ENCODE measurements at places on chromosomes 4 and X. TPM values are rescaled to one million over a fixed set of nuclear protein-coding genes. Genes with fewer than 3 reads are reported as not detected.

GRCh38 chrX:93932471-93933220 lies 258.6 kb downstream of the FAM133A start:
- no peaks in the 10 kb centered on the region for H3K27me3 ChIP-seq
- H3K4me3 ChIP-seq = no peak overlapping the region
- H3K4me1 ChIP-seq = no peaks in the 10 kb centered on the region
- no peak for DNase-seq
- H3K36me3 ChIP-seq = no peaks in the 10 kb centered on the region

DNA sequence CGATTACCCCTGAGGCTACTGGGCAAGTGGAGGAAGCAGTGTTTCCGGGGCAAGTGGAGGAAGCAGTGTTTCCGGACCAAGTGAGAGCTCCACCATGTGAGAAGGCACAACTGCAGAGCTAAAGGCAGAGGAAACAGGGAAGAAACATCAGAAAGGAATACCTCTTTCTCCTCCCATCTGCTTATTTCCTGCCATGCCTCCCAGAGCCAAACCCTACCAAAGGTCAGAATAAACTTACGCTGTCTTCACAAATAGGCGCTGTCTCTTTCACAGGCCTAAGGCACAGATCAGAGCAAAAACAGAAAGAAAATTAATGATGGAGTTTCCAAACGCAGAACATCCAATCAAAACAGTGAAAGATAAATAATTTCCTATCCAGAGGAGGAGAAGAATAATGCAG lies 153.0 kb downstream of the ATOH1 start:
- no peaks in the 10 kb centered on the region for H3K36me3 ChIP-seq
- H3K27ac ChIP-seq = no peak overlapping the region
- no peaks in the 10 kb centered on the region for H3K4me1 ChIP-seq

- H3K4me1 ChIP-seq = no peaks in the 10 kb centered on the region
- no peaks in the 10 kb centered on the region for H3K27me3 ChIP-seq
- DNase-seq = no peak
- no peaks in the 10 kb centered on the region for H3K36me3 ChIP-seq
- no peak overlapping the region for H3K4me3 ChIP-seq
- no peak overlapping the region for H3K27ac ChIP-seq
These were observed 52.1 kb downstream of the CFAP299 start for GRCh38 chr4:80387390-80388283.

The SH3D19 gene
- total RNA-seq = 172 TPM

The COL4A6 gene
- total RNA-seq = 51.3 TPM

GRCh38 chr4:137000432-137000831 lies 531.9 kb downstream of the PCDH18 start:
- no peaks in the 10 kb centered on the region for H3K27me3 ChIP-seq
- no peaks in the 10 kb centered on the region for H3K36me3 ChIP-seq
- DNase-seq = no peak
- H3K4me1 ChIP-seq = no peaks in the 10 kb centered on the region

GRCh38 chrX:25531096-25531495 lies 515.3 kb upstream of the ARX start:
- no peak overlapping the region for H3K4me3 ChIP-seq
- H3K36me3 ChIP-seq = no peaks in the 10 kb centered on the region
- H3K4me1 ChIP-seq = no peaks in the 10 kb centered on the region
- no peak overlapping the region for H3K27ac ChIP-seq

DNA sequence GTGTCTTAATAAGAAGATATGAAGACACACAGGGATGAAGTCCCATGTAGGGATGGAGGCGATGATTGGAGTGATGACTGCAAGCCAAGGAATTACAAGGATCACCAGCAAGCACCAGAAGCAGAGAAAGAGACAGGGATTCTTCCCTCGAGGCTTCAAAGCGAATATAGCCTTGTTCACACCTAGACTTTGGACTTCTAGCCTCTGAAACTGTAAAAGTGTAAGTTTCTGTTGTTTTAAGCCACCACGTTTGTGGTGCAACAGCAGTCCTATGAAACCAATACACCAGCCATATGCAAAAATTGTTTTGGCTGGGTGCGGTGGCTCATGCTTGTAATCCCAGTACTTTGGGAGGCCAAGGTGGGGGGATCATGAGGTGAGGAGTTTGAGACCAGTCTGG lies 9.8 kb upstream of the PDS5A start:
- DNase-seq = no peak
- H3K4me3 ChIP-seq = no peak overlapping the region
- no peaks in the 10 kb centered on the region for H3K36me3 ChIP-seq
- H3K27ac ChIP-seq = no peak overlapping the region
- no peaks in the 10 kb centered on the region for H3K27me3 ChIP-seq

Measured in uterus (tissue), 4 donors.